ENCODE measurements at places on chromosomes 6 and 20.

GRCh38 chr6:108321253-108321747 lies 26.4 kb downstream of the AFG1L start:
- no peak for DNase-seq

DNA sequence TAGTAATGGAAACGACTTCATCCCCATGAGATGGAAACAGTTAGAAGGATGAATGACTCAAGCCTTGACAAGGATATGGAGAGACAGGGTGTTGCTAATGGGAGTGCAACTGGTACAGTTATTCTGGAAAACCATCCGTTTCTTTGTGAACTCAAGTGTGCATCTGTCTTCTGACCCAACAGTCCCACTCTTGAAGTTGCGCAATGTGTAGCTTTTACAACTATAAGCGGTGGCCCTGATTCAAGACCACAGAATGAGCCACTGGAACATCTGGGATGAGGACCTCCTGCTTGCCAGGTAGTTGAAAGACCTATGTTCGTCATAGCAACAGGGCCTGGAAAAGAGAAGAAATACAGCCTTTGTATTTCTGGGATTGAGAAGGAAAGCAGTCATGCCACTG lies 115.8 kb upstream of the GMDS start:
- DNase-seq: no peak

- peak; percentile 93 for DNase-seq
Observed at GRCh38 chr6:150417899-150418826, 49.4 kb downstream of the IYD start.

DNA sequence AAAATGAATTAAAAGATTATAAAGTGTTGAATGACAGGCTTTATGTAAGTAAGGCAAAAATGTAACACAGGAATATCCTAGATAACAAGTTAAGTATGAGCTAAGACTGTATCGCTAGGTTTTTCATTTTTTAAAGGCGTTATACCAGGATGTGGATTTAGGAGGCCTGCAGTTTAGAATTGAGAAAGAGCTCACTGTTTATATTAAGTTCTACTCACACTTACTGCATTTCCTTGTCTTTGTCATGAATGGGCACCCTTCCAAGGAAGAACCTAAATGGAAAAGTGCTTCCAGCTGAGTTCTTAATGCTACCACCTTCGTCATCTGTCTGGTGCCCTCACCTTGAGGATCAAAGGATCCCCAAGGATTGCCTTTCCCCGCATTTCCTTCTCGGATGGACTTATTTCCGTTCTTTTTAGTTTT lies 148.7 kb downstream of the SOX4 start:
- DNase-seq: no peak

- DNase-seq: no peak
Observed at GRCh38 chr20:62019144-62019805, 46.4 kb downstream of the TAF4 start.

- DNase-seq: no peak
Observed at GRCh38 chr20:37020636-37021035, 69.1 kb upstream of the SAMHD1 start.

DNA sequence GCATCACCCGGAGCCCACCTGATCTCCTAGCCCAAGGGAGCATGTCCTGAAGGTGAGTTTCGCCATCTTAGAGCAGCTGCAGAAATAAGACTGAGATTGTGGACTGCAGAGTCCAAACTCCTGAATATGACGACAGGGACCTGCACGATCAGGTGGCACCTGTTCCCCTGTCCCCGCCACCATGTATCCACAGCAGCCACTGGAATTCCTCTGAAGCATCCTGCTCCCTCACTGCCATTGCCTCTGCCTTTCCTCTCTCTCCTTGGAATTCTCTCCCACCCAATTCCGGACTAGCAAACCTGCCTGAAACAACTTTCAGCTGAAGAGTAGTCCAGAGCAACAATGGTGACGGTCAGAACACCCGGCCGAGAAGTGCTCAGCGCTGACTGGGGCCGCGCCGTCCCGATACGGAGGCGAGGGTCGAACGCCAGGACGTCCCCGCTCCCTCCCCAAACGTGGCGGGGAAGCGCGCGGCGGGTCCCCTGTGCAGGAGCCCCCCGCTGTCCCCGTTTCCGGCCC lies 694 bp upstream of the FAM120B start:
- no peak for DNase-seq

- DNase-seq: no peak
Observed at GRCh38 chr6:54899442-54899841, 52.9 kb downstream of the FAM83B start.

DNA sequence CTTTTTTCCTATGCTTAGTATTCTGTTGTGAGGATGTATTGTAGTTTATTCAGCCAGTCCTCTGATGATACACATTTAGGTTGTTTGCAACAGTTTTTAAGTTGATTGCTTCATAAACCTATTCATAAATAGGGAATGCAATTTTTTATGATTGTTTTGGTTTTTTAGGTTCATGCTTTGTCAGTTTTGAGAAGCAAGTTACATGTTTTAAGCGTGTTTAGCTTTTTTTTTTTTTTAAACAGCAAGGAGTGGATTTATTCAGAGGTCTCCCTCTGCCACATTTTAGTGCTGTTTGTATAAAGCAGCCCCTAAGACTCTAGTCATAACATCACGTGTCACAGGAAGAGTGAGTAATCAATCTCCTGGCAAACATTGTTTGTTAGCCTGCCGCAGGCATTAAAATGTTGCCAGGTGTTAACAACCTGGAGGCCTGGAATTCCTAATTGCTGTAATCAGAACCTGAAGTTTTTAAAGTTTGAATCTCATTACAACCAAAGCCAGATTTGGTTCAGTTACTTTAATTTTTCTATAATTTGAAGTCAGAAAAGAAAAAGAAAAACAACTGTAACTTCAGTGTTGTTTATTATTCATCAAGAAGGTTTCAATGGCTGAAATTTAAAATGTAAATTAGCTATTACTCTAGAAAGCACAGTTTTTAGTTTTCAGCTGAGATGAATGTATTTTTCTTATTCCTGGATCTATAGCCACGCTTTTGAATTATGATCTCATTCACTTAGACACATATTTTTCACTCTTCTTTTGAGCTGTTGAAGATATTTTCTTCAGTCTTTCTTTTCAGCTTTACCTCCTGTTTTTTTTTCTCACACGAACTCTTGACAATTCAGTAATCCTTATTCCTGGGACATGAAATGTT lies 59.2 kb downstream of the KCNS1 start:
- no peak for DNase-seq

GRCh38 chr20:64053841-64054661 lies 4.6 kb upstream of the SOX18 start:
- DNase-seq: peak; percentile 79

DNA sequence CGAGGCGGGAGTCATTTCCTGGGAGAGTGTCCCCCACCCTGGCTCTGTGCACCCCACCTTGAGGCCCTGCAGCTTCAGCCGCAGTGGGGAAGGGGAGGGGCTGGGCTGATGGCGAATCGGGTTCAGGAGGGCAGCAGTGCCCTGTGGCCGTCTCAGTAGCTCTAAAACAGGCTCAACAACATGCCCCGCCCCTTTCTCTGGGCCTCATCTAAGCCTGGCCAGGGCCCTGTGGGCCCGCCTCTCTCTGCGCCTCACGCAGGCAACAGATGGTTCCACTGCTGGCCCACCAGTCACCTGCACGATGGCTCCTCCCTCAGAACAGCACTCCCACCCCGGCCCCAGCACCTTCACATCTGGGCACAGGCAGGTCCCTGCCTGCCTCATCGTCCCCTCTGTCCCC lies 30.2 kb downstream of the CHRNA4 start:
- no peak for DNase-seq

- DNase-seq: no peak
Observed at GRCh38 chr20:41587523-41587922, 30.7 kb downstream of the CHD6 start.

DNA sequence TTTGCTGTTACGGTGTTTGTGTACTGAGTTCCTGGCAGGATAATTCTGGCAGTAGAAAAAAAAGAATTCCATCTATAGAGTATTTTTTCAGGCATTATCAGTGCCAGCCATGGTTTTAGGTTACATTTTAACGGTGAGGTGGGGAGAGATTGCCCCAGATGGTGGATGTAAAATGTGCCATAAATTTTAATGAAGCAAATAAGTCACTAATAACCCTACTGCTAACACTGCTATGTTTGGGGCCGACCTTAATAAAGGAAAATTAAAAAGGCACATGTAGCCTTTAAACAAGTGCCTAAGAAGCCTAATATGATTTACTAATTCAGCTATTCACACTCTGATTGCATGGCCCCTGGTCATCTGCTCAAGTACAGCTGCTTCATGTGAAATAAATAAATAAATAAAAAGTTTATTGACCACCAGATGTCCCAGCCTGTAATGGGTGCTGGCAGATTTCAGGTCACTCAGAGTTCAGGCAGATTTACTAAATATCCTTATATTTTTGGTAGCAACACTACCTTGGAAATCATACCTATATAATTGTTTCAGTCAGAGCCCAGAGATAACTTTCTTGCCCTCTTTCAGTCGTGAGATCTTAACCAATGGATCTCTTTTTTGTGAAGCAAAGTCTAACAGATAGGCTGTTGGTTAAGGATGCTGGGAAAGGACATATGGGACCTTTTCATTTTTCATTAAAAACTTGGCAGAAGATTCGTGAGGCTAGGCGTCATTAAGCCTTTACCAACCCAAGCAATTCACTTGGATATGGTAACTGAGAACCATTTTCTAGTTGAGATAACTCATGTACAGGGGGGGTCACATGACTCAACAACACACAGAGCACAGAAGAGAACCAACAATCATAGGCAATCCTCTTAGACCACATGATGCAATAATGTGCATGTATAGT lies 495.0 kb upstream of the NRSN1 start:
- no peak for DNase-seq

DNA sequence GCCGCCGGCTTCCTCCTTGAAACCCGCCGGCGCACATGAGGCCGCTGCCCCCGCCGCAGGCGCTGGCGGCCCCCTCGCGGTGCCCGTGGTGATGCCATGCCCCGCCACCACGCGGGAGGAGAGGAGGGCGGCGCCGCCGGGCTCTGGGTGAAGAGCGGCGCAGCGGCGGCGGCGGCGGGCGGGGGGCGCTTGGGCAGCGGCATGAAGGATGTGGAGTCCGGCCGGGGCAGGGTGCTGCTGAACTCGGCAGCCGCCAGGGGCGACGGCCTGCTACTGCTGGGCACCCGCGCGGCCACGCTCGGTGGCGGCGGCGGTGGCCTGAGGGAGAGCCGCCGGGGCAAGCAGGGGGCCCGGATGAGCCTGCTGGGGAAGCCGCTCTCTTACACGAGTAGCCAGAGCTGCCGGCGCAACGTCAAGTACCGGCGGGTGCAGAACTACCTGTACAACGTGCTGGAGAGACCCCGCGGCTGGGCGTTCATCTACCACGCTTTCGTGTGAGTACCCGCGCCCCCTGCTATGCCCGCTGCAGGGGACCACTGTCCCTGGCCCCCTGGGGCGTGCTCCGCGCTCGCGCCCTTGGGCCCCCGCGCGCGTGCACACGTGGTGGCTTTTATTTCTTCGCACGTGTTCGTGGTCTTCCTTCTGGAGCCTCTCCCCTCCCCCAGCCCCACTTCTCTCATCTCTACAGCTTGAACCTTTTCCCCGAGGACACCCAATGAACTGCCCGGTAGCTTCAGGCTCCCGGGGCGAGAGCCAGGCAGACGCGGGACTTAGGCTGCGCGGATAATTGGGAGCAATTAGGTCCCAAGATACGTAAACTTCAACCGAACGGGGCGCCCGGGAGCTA lies 453 bp downstream of the KCNQ5 start:
- peak; percentile 91 for DNase-seq

GRCh38 chr20:58822149-58822548 lies 28.6 kb downstream of the GNAS-AS1 start:
- peak; percentile 70 for DNase-seq

GRCh38 chr20:35773154-35773751 lies 1.4 kb downstream of the PHF20 start:
- DNase-seq: peak; percentile 47

GRCh38 chr6:135180542-135181332 lies at the start of gene MYB:
Gene MYB (plus strand): TSS chr6:135181308. CDS start chr6:135181514, 206 bp downstream.
- DNase-seq: peak; percentile 90

DNA sequence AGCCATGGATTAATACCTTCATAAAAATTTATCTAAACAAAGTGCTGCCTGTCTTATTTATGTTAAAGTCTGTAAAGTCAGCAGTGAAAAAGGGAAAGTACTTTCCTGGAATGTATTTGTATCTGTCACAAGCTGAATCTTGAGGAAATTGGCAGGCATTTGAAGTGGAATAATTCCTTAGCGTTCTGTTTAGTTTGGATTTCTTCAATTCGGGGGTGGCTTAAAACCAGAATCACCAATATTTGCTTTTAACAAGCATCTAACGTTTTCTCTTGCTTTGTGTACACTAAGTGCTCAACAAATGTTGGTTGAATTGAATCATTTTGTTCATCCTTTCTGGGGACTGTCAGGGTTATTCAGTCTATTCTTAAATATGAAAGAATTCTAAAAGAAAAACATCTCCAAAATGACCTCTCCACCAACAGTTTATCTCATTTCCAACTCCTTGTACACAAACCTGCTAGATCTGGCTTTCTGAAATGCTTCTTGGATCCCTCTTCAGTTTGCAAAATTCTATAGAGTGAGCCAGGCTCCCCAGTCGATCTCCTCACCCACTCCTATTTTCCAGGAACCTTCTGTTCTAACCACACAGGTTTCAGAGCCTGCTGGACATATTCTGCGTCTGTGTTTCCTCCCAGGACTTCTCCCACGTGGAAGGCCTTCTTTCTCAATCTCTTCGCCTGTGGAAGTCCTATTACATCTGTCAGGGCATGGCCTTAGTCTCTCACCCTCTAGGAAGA lies 2.0 kb upstream of the NPEPL1 start:
- no peak for DNase-seq

GRCh38 chr6:51844336-51844735 lies 243.1 kb downstream of the PKHD1 start:
- peak; percentile 64 for DNase-seq

GRCh38 chr6:160457823-160458222 lies 109.6 kb downstream of the SLC22A3 start:
- DNase-seq: no peak

DNA sequence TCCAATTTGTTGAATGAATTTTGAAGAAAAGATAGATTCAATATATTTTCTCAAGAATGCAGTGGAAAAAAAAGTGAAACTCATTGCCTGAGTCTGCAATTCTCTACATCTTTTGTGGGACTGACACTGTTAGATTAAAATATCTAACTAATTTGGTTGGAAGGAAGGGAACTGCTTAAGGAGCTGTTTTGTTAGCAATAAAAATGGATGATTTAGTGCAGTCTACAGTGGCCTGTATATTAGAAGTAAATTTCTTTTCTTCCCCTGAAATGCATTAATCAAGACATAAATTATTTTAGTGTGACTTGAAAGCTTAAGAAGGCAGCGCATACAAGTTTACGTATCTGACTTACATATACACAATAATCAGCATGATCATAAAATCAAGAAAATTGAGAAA lies 1332.6 kb downstream of the EPHA7 start:
- no peak for DNase-seq

GRCh38 chr6:3278691-3279090 lies 19.9 kb downstream of the PSMG4 start:
- no peak for DNase-seq
